ENCODE measurements at places on chromosomes 3 and 15.

GRCh38 chr3:172101107-172101506 is 61.7 kb downstream of the FNDC3B start:
- no peak for DNase-seq

GRCh38 chr15:73331991-73332925 is 36.5 kb downstream of the HCN4 start:
- no peak for DNase-seq

DNA sequence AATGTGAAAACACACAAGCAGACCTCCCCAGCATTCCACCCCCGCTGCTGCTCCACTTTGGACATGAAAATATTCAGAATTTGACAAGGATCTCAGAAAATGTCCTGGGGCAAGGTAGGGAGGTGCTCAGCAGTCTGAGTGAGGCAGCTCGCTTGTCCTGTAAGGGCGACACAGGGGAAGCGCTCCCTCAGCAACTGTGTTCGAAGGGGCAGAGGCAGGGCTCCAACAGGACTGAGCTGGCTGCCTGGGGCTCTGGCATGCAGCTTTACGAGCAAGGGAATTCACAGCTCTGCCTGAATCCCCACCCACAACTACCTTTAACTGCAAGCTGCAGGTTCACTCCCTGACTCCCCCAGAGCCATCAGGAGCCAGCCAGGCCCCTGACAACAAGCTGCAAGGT is 287.0 kb upstream of the LYSMD4 start:
- no peak for DNase-seq

- DNase-seq, result no peak
Measured at GRCh38 chr15:53721334-53722087, 38.0 kb downstream of the WDR72 start.

- no peak for DNase-seq
Measured at GRCh38 chr15:60414016-60414682, 16.4 kb upstream of the ANXA2 start.

GRCh38 chr3:134652409-134652831 is 1.6 kb upstream of the KY start:
- no peak for DNase-seq

DNA sequence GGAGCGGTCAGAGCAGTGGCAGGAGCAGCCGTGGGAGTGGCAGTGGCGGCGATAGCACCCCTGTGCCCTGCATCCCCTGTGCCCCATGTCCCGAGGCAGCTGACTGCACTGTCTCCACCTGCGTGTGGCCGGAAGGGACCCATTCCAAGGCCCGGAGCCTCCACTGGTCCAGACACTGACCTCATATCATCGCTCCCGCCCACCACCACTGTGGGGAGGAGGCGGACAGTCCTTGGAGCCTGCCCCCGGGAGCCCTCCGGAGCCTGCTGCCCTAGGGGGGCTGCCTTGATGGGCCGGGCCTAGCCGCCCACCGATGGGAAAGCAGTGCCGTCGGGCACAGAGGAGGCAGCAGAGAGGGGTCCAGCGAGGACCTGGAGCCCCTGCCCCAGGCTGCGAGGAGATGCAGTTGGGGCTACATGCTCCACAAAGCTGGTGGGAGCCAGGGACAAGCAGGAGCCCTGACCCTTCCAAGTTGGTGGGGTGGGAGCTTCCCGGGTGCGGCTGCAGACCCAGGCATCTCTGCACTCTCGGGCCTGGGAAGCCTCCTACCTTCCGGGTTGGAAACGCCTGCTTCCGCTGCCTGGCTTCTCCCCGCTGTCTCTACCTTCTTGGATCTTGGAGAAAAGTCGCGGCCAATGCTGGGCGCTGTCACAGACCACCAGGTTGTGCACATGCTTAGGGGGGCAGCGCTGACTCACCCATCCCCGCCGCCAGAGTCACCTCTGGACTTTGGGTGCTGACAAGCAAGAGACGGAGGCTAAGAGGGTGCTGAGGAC is 283.2 kb upstream of the ROBO1 start:
- no peak for DNase-seq

- DNase-seq, result no peak
Measured at GRCh38 chr3:41742121-41742520, 219.8 kb downstream of the ULK4 start.

DNA sequence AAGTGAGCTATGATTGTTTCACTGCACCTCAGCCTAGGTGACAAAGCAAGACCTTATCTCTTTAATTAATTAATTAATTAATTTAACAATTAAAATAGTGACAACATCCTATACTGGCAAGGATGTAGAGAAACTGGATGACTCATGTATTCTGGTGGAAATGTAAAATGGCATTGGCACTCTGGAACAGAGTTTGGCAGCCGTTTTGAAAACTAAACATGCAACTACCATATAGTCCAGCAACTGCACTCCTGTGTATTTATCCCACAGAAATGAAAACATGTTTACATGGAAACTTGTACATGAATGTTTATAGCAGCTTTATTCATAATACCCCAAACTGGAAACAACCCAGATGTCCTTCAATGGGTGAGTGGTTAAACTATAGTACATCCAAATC is 56.6 kb downstream of the ANP32A start:
- DNase-seq, result no peak

- DNase-seq, result no peak
Measured at GRCh38 chr15:84761607-84762131, 13.3 kb downstream of the ZNF592 start.

GRCh38 chr3:98784666-98785600 is 21.8 kb downstream of the ST3GAL6 start:
- no peak for DNase-seq

DNA sequence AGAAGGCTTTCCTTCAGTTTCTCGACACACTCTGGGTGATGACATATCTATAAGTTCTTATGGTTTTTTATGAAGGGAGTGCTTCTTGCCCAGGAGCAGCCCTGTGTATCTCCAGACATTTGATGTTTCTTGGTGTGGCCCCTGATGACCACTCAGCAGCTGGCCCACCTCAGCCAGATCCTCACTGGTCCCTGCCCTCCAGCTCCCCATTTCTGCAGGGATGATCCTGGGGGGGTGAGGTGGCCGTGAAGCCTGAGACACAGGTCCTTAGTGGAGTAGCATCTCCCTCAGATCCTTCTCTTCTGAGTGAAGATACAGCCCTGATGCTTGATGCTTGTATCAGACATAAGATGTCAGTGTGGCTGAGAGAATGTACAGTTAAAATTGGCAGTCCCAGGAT is 127.7 kb downstream of the LRRC3B start:
- no peak for DNase-seq

DNA sequence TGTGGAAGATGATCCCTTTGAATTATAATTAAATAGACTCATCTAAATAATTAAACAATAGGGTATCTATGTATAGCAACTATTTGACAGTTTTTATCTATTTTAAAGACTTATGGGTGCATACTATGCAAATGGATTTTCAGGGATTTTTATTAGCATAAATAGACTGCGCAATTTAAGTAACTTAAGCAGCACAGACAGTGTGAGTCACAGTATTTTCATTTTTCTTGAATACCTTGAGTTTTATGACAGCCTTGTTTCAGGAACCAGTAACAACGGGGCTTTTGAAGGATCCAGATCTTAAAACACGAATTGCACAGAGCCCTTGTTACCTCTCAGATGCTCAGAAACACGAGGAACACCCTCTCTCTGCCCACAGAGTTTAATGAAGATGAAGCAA is 175.5 kb upstream of the CD96 start:
- no peak for DNase-seq

GRCh38 chr3:43659250-43659880 is 31.4 kb upstream of the ABHD5 start:
- DNase-seq, result no peak

GRCh38 chr3:154720921-154721320 is 290.9 kb upstream of the GPR149 start:
- DNase-seq, result no peak

- DNase-seq, result no peak
Measured at GRCh38 chr3:56411166-56411565, 57.1 kb downstream of the ERC2 start.
